Esophagus mucosa (tissue), 1 donor: ENCODE measurements at places on chromosomes 4 and X. TPM values are rescaled to one million over a fixed set of nuclear protein-coding genes. Genes with fewer than 3 reads are reported as not detected.
A peak's percentile ranks its signal among the peaks of the same experiment; 100 is the strongest.

The TGIF2LX gene
- total RNA-seq, result not detected

The LGI2 gene
- total RNA-seq, result 0.20 TPM

The PDCL2 gene
- total RNA-seq, result 0.28 TPM

The FGF13 gene
- 0.40 TPM for total RNA-seq

The NOX1 gene
- total RNA-seq, result 0.08 TPM

The CT45A10 gene
- not detected for total RNA-seq

The ZNF185 gene
- 341 TPM for total RNA-seq

The CENPI gene
- 3.9 TPM for total RNA-seq

The PJA1 gene
- 10.6 TPM for total RNA-seq

The GAGE12J gene
- not detected for total RNA-seq

The FGFBP2 gene
- total RNA-seq, result not detected

The OPRPN gene
- not detected for total RNA-seq

DNA sequence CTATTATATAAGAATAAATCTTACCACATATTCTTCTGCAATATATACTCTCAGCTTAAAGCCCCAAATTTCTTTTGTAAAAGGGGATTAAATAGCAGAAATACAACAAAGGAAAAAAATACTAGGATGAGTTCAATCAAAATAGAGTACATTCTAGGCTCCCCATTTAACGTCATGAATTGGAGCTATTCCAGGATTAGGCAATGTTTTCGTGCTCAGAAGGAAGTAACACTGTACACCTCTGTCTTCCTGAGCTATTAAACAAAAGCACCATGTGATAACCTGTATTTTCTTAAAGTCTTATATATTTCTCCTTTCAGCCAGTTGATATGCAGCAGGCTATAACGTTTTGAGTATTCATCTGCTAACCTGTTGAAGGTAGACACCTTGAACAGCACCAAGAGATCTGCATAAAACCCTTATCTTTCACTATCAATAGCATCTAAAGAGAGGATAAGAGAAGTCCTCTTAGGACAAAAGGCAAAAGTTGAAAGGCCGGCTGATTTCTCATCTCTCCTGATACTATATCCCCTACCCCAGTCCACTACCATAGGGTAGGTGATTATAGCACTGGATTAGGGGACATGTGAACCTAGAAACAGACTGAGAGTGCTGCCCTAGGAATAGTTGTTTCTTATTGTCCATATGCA is 31.5 kb downstream of the TEC start:
- peak; percentile 92 for ATAC-seq

DNA sequence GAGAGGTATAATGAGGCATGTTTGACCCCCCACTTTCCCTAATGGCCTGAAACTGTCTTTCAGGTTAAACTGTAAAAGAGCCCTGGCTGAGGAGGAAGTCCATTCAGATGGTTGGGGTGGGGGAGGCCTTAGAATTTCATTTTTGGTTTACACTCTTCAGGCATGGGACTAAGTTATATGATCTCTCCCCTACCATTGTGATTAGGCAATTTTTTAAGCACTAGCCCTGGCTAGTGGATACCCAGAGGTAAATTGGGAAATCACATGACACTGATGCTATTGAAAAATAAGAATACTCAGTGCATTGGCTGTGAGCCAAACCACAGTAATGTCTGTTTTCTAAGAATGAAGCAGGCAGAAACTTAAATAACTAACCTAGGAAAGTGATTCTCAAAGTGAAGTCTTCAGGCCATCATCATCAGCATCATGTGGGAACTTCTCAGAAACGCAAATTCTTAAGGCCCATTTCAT is 149.7 kb downstream of the RRAGB start:
- ATAC-seq, result no peak

DNA sequence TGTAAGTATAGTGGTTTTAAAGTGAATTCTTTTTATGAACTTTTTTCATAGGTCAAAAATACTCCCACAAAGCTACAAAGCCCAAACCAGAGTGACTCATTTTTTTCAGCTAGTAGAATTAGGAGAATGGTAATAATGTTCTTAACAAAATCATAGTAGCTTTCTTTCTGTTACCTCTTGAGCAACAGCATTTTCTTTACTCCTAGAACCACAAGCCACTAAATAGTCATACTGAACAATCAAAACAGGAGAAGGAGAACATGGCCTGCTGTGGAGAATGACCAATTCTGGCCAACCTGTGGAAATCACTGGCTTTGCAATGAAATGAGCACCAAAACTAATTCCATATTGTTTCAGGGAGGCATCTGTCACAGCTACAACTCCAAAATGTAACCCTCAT is 112.9 kb downstream of the AMMECR1 start:
- no peak for ATAC-seq

DNA sequence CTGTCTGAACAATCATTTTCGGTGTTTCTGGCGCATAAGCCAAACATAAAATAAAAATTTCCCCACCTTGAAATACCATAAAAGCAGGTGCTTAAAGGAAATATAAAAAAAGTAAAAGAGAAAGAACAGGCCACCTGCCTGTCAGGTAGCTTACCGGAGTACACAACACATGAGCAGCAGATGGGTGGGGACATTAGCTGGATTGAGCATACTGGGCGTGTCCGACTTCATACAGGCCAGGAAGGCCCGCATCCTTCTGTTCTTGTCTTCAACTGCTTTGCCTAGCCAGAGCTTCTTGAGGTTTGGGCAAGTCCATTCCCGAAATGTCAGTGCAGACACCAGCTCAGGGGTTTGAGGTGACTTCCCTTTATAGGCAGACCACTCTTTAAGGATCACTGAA is 66.7 kb downstream of the FAM120C start:
- ATAC-seq, result no peak

DNA sequence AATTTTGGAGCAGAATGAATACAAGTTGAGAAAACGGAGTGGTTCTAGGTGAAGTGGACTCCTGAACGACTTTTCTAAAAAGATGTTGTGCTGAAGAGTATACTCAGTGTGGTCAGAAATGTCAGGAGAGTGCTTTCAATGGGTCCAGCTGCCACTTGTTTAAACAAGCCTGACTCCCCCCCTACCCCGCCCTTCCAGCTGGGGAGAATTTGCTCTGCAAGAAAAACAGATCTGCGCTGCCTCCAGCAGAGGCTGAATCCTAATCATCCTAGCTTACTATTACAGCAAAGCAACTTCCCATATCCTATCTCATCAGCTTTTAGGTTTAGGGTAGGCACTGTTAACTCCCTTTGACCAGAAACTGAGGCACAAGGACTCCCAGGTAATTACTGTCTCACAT is 1.9 kb downstream of the MAP3K15 start:
- ATAC-seq, result no peak

DNA sequence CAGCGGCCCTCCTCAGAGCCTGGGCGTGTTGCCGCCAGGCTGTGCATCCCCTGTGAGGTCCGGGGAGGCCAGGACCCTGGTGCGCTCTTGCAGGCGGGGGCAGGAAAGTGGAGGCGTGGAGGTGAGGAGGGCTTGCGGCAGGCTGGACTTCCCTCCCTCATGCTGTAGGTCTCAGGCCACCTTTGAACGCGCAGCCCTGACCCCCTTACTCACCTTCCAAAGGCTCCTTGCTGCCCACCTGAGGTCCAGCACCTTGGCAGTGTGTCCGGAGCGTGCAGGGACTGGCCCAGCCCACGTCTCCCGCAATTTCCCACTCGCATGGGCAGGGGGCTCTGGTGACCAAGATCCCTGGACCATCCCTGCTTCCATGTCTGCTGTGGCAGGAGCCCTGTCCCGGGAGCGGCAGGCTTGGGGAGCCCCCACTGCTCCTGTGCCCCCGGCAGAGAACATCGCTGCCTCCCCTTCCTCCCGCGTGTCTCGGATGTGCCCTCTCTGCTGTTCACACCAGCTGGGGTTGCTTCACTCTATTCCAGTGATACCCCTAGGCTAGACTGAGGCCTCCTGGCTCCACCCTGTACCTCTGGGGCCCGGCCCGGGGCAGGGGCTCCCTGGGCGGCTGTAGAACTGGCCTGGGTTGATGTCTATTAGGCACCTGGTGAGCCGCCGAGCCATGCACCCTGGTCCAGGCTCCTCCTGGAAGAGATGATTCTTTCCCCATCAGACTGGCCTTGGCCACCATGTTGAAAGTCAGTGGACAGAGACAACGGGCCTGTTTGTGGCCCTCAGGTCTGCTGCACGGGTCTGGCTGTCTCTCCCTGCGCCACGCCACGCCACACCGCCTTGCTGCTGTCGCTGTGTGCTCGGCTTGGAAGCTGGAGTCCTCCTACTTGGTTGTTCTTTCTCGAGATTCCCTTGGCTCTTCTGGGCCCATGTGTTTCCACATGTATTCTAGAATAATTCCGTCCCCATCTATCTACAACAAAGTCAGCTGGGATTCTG is 95.4 kb upstream of the ADRA2C start:
- no peak for ATAC-seq

GRCh38 chr4:107559653-107560052 is 160.4 kb downstream of the PAPSS1 start:
- no peak for ATAC-seq

GRCh38 chrX:46587158-46587557 is 13.6 kb downstream of the CHST7 start:
- ATAC-seq, result no peak

- no peak for ATAC-seq
Observed at GRCh38 chr4:141462361-141462760, 174.0 kb upstream of the IL15 start.

GRCh38 chr4:121200795-121201472 is 36.8 kb upstream of the TNIP3 start:
- ATAC-seq, result no peak

- ATAC-seq, result peak; percentile 22
Observed at GRCh38 chr4:152101556-152102435, 341.0 kb upstream of the GATB start.

- ATAC-seq, result no peak
Observed at GRCh38 chr4:100721490-100721889, 203.7 kb upstream of the EMCN start.

DNA sequence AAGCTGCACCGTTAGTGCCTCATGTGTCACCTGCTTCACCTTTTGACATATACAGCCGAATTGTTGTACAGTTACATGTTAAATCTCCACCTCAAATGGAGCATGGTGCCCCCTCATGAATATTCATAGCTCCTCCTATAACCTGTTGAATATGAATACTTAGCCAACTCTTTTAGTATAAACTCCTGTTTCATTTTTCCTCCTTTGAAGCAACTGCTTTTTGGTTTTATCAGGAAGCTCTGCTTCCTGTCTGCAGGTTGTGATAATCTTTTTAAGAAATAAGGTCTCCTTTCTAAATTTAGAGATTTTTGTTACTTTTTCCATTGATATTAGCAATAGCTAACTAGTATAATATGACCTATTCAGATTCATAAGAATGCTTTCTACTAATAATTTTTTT is 1429.2 kb upstream of the AGA start:
- ATAC-seq, result no peak
